Tibial nerve (tissue), 4 donors: ENCODE measurements at places on chromosomes 11 and 22. TPM values are rescaled to one million over a fixed set of nuclear protein-coding genes. Genes with fewer than 3 reads are reported as not detected.

- no peak for DNase-seq
These were observed 4.8 kb upstream of the PLA2G6 start for GRCh38 chr22:38186429-38186828.

Gene NAALADL1
- 18.6 TPM for total RNA-seq

GRCh38 chr22:49398115-49398514 lies 429.6 kb downstream of the BRD1 start:
- DNase-seq: no peak

Gene GLYAT
- 1.7 TPM for total RNA-seq

DNA sequence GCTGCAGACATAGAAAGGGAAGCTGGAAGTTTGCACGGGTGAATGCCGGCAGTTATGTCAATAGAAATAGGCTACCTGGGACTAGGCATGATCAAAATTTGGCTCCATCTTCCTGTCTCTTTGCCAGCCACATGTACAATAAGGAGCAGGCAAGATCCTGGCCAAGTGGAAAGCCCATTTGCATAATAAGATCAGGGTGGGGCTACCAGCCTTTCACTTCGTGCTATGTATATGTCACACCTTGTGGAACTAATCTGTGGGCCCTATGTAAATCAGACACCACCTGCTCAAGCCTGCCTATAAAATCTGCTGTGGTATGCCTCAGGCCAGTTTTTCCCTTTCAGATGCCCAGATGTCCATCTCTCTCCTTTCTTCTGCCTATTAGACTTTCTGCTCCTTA lies 79.3 kb upstream of the DRD2 start:
- no peak for DNase-seq

- no peak for DNase-seq
These were observed 197.7 kb downstream of the CASP12 start for GRCh38 chr11:104700609-104701008.

Gene OR52N4
- total RNA-seq: 0.44 TPM

GRCh38 chr22:18970948-18971315 lies 34.8 kb upstream of the PRODH start:
- DNase-seq: no peak

DNA sequence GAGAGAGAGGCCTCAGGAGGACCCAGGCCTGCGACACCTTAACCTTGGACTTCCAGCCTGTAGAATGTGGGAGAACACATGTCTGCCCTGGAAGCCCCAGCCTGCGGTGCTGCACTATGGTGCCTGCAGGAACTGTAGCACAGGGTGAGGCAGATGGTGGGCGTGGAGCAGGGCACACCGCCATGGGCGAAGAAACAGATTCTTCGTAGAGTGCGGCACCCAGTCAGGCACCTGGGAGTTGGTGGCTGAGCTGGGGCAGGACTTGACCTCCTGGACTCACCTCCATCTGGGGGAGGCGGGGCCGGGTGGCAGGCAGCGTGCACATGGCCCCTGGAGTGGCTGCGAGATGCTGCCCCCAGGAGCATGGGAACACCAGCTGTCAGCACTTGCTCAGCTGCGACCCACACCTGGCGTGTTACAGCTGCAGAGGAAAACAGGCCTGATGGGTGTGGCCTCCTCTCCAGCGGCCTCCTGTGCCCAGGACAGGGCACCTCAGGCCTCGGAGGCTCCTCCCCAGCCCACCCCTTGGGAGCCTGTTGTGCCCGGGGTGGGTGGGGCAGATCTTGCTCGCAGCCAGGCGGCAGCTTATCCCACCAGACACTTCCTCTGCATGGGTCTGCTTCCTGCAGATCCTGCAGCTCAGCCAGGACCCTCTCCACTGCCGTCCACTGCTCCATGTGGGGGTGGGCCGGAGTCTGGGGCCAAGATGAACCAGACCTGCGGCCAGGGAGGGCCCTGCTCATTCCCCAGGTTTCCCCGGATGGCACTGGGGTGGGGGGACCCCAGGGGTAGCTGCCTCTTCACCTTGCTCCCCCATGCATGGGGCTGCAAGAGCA lies 80.4 kb downstream of the MYEOV start:
- no peak for DNase-seq

Gene OR2AG1
- total RNA-seq: not detected

GRCh38 chr22:34841911-34842310 lies 224.0 kb upstream of the ISX start:
- DNase-seq: no peak

GRCh38 chr11:77444261-77444660 lies 29.6 kb downstream of the PAK1 start:
- no peak for DNase-seq

Gene RRM1
- 35.2 TPM for total RNA-seq

DNA sequence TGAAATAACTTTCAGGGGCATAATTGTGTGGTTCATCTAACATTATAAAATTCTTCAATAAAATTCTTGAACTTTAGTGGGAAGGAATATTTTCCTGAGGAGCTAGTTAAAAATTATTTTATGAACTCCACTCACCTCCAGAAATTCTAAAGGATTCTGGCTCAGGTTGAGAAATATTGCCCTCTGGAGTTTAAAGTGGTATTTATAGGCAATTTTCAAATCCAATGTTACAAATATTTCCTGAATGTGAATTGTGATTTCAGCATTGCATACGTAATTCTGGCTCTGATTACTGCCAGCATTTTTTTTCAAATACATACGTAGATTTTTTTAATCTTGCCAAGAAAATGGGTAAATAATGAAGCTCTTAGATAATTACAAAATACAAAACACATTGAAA lies 598.2 kb upstream of the ANO3 start:
- DNase-seq: no peak

GRCh38 chr11:109454857-109455256 lies 32.9 kb downstream of the C11orf87 start:
- no peak for DNase-seq

Gene INS
- 1.8 TPM for total RNA-seq

- DNase-seq: no peak
These were observed 5.2 kb upstream of the IL17RA start for GRCh38 chr22:17079572-17079971.

DNA sequence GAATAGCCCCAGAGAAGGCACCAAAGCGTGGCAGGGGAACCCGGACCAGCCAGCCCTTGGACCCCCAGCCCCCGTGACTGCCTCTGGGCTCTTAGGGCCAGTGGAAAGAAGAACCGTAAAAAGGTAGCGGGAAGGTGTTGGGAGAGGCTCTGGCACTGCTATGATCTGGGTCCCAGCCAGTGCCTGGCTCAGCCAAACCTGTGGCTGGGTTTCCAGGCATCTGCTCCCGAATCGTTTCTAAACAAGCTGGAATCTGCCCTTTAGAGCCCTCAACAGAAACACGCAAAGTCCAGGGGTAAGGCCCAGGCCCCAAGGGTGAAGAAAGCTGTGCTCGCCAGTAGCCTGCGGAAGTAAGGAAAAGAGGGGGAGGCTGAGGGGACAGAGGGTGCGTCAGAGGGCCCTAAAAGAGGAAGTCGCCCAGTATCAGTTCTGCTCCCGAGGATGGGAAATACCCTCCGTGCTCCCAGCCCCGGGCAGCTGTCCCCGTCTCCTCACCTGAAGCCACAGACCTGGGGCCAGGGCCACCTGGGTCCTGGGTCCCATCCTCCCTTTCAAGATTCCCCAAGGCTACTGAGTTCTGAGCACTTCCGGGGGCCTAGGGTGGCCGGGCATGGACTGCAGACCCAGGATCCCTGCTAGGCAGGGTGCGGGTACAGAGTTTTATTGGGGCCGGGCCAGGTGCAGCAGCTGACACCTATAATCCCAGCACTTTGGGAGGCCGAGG lies 24.7 kb downstream of the IL10RA start:
- DNase-seq: no peak

DNA sequence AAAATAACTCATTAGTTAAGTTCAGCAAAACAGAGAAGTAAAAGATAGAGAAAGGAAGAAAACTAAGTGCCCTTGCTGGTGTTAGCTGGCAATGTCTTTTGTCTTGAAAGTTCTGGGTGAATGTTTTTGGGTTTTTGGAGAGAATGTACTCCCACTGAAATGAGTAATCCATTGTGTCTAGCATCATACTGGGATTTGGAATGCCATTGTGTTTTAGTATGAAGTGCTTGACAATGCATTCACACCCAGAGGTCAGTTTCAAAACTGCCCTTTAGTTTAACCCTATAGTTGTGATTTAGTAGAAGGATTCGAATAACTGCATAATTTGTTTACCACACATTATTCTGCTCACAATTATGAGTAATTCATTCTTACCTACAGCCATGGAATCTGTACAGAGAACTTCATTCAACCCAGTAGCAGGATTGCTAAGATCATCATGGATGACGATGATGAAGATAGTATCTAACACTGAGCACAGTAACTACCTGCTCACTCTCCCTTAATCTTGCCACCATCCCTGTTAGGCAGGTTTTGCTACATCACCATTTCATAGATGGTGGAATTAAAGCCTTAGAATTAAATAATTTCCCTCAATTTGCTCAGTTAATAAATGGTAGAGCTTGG lies 33.9 kb downstream of the MAML2 start:
- DNase-seq: no peak

Gene MOV10L1
- total RNA-seq: 3.7 TPM

GRCh38 chr11:36086366-36086765 lies 142.5 kb downstream of the LDLRAD3 start:
- DNase-seq: no peak

Gene SART1
- total RNA-seq: 49.6 TPM

Gene PTPRCAP
- total RNA-seq: 18.0 TPM

DNA sequence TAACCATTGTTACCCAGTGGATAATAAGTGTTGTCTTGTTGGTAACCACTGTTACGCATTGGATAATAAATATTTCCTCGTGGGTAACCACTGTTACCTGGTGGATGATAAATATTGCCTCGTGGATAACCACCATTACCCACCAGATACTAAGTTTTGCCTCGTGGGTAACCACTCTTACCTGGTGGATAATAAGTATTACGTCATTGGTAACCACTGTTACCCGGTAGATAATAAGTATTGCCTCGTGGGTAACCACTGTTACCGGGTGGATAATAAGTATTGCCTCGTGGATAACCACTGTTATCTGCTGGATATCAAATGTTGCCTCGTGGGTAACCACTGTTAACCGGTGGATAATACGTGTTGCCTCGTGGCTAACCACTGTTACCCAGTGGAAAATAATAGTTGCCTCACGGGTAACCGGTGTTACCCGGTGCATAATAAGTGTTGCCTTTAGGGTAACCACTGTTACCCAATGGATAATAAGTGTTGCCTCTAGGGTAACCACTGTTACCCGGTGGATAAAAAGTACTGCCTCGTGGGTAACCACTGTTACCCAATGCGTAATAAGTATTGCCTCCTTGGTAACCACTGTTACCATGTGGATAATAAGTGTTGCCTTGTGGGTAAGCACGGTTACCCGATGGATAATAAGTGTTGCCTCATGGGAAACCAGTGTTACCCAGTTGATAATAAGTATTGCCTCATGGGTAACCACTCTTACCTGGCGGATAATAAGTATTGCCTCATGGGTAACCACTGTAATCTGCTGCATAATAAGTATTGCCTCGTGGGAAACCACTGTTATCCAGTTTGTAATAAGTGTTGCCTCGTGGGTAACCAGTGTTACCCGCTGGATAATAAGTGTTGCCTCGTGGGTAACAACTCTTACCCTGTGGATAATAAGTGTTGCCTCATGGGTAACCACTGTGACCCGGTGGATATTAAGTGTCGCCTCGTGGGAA lies 21.9 kb upstream of the NXPE4 start:
- DNase-seq: no peak

- DNase-seq: no peak
These were observed 438.5 kb upstream of the FAT3 start for GRCh38 chr11:91786097-91786496.

Gene C22orf42
- total RNA-seq: not detected

DNA sequence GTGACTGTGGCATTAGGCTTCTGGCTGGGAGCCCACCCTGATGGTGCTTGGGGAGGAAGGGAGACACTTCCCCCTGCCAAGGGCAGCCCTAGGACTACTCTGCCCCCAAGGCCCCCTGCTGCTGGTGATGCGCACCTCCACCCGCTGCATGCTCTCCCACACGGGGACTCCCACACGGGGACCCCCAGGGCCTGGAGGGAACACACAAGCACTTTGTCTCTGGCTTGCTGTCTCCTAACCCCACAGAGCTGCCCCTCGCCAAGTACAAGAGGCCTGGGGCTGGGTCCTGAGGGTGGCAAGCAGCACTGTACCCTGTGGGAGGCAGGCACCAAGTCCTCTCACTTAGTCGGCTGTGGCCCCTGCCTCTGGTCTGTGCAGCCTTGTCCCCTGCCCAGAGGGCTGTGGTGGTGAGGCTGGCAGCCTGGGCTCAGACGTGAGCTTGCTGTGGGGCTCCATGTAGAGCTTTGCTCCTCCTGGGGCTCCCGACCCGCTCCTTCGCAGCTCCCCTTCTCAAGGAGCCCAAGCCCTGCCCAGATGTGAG lies 7.9 kb downstream of the LRRC75B start:
- no peak for DNase-seq

Gene MRPL49
- 55.9 TPM for total RNA-seq

- no peak for DNase-seq
These were observed 207.7 kb upstream of the TBCEL start for GRCh38 chr11:120816176-120816575.

DNA sequence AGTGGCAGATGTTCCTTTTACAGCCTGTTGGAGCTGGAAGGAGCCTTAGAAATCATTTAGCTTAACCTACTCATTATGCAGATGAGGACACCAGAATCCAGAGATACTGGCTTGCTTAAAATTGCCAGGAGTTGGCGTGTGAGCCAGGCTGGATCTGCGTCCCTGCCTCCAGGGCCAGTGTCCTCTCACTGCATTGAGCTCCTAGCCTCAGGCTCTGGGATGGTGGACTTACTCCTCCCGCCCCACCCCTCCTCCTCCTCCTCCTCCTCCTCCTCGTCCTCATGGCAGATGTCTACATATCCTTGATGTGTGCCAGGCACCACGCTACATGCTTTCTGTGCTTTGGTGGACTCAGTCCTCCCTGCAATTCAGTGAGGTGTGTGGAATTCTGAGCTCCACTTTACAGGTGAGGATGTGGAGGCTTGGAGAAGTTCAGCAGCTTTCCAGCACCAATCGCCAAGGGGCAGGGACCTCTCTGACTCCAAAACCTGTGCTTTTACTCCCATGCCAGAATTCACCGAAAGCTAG lies 24.1 kb downstream of the ADAMTS15 start:
- DNase-seq: no peak

DNA sequence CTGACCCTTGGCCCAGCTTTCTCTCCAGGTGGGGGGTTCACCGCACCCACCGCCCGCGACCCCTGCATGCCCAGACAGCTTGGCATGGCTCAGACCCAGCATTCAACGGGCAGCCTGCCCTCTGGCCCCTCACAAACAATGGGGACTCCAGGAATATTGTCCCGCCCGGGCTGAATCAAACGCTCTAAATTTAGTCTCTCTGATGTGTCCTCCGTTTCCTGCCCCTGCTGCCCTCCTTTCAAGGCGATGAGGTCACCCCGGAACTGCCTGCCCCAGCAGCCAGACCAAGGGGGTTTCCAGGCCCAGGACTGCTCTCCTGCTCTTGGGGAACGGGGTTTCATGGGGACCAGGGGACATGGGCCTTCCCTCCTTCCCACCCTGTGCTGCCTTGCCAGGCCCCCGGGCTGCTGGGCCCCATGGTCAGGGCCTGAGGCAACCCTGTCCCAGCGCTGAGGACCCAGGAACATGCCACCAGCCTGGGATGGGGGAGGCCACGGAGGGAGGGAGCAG lies 10.1 kb upstream of the PDGFB start:
- DNase-seq: no peak

- DNase-seq: no peak
These were observed 10.1 kb downstream of the CHID1 start for GRCh38 chr11:900545-900944.

Gene FAM180B
- 4.4 TPM for total RNA-seq
